ENCODE measurements at places on chromosomes 12 and 14. TPM values are rescaled to one million over a fixed set of nuclear protein-coding genes. Genes with fewer than 3 reads are reported as not detected.

- peak; percentile 51 for DNase-seq
- H3K4me3 ChIP-seq: no peak overlapping the region
- H3K27me3 ChIP-seq: no peaks in the 10 kb centered on the region
- H3K36me3 ChIP-seq: no peaks in the 10 kb centered on the region
- H3K27ac ChIP-seq: peak overlapping the region; percentile 81
Observed at GRCh38 chr12:33587784-33588712, 148.4 kb upstream of the SYT10 start.

GRCh38 chr12:92144631-92145480 lies 790 bp downstream of the BTG1 start:
- H3K4me3 ChIP-seq: peak overlapping the region; percentile 84
- no peaks in the 10 kb centered on the region for H3K27me3 ChIP-seq
- H3K4me1 ChIP-seq: peaks cover 34% of the 10 kb centered on the region
- peaks cover 56% of the 10 kb centered on the region for H3K36me3 ChIP-seq

DNA sequence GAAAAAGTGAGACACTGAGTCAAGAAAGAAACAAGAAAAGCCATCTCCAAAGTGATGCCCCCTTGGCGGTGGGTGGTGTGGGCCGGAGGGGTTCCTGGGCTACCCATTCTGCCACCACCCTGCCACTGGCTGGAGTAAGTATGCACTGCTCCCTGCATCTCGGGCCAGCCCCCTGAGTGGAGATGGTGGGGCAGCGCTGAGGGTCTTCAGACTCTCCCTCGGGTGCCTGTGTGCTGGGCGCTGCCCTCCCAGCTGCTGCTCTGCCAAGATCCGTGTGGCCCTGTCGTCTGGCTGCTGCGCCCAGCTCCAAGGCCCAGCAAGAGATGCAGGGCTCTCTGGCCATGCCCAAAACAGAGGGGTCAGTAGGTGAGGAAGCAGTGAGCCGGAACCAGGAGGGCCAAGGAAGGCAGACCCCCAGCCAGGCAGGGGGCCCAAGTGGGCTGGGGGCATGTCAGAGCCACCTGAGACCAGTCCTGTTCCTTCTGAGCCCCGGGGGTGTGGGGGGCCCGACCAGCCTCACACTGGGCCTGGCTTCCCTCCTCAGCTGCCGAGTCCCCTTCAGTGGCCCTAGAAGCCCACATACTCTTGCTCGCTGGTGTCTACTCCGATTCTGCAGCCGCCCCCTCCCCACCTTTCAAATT lies 5.2 kb downstream of the GPR132 start:
- no peak for DNase-seq
- no peak overlapping the region for H3K4me3 ChIP-seq
- H3K4me1 ChIP-seq: no peaks in the 10 kb centered on the region
- no peaks in the 10 kb centered on the region for H3K36me3 ChIP-seq

- peaks cover 25% of the 10 kb centered on the region for H3K4me1 ChIP-seq
- H3K4me3 ChIP-seq: peak overlapping the region; percentile 93
- no peak for DNase-seq
- no peaks in the 10 kb centered on the region for H3K27me3 ChIP-seq
- peaks cover 40% of the 10 kb centered on the region for H3K36me3 ChIP-seq
Observed at GRCh38 chr12:49131894-49132461, 783 bp upstream of the TUBA1B start.

The RNASE2 gene
- total RNA-seq: not detected

DNA sequence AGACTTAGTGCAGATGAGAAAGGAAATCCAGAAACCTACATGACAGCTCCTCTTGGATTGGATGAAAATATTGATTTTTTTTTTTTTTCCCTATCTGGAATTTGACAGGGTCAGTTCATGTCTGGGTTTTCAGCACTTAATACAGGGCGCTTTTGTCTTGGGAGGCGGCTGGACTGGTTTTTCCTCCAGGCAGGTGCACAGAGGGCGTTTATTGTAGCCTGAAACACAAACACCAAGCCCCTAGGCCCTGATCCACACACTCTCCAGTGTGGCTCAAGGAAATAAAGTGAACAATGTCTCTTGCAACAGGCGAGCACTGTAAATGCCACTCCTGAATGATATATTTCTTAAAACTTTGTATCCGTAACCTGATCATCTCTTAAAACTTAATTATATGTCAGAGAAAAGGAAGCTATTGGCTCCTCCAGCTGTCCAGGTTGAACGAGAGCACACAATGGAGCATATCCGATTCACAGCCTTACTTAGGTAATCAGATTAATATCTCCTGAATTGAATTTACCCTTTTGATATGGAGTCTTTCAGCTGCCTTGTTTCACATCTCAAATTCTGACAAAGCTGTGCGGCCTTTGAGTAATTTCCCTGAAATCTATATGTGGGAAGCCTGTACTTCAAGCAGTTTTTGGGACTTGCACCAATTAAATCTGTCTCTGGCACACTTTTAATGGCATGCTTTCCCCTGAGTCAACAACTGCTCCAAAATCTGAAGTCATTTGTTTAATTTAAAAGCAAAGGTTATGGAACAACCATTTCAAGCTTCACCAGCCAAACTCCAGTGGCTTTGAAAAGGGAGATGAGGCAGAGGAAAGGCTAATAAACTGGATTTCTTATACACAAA lies 485.7 kb downstream of the ZFP36L1 start:
- DNase-seq: no peak
- peaks cover 7% of the 10 kb centered on the region for H3K4me1 ChIP-seq
- H3K36me3 ChIP-seq: no peaks in the 10 kb centered on the region
- H3K27me3 ChIP-seq: no peaks in the 10 kb centered on the region
- H3K27ac ChIP-seq: no peak overlapping the region
- no peak overlapping the region for H3K4me3 ChIP-seq

DNA sequence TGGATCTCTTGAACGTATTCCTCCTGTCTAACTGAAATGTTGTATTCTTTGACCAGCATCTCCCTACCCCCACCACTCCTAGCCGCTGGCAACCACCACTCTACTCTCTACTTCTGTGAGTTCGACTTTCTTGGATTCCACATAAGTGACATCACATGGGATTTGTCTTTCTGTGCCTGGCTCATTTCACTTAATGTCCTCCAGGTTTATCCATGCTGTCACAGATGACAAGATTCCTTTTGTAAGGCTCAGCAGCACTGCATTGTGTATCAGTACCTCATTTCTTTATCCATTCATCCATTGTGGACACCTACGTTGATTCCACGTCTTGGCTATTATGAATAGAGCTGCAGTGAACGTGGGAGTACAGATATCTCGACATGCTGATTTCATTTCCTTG lies 10.5 kb downstream of the PRKAB1 start:
- no peaks in the 10 kb centered on the region for H3K27me3 ChIP-seq
- H3K4me3 ChIP-seq: no peak overlapping the region
- peaks cover 87% of the 10 kb centered on the region for H3K36me3 ChIP-seq
- H3K27ac ChIP-seq: no peak overlapping the region
- no peak for DNase-seq
- 0 out of 2 replicates have a peak, but pooled peaks cover 3% of the 10 kb centered on the region for H3K4me1 ChIP-seq

The SRP54 gene
- total RNA-seq: 88.6 TPM

DNA sequence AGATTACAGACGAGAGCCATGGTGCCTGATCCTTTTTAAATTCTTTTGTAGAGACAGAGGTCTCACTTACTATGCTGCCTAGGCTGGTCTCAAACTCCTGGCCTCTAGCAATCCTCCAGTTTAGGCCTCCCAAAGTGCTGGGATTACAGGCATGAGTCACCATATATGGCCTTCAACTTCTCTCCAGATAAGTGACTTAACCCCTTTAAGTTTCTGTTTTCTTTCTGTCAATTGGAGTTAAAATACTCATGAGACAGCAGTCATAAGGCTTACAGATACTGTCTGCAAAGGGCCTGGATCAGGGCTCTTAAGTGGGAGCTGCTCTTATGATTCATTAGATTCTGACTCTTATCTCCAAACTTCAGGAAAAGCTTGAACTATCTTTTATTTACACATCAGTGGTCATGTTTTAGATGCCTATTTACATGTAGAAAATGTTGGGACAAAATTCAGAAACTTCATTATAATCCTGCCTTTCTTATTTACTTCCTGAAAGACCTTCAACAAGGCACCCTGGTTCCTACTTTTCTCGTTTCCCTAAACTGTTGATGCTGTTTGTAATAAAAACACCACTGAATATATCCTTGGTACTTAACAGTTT lies 271.5 kb upstream of the TBX3 start:
- DNase-seq: no peak
- no peaks in the 10 kb centered on the region for H3K27me3 ChIP-seq
- no peak overlapping the region for H3K27ac ChIP-seq
- H3K4me3 ChIP-seq: no peak overlapping the region
- no peaks in the 10 kb centered on the region for H3K36me3 ChIP-seq

- H3K4me1 ChIP-seq: peaks cover 47% of the 10 kb centered on the region
- peak overlapping the region; percentile 98 for H3K27ac ChIP-seq
- H3K4me3 ChIP-seq: peak overlapping the region; percentile 80
- peaks cover 54% of the 10 kb centered on the region for H3K36me3 ChIP-seq
Observed at GRCh38 chr12:12717586-12718380, 615 bp downstream of the CDKN1B start.

- H3K36me3 ChIP-seq: peaks cover 10% of the 10 kb centered on the region
- no peak overlapping the region for H3K27ac ChIP-seq
- H3K4me1 ChIP-seq: peaks cover 4% of the 10 kb centered on the region
- no peak for DNase-seq
Observed at GRCh38 chr14:102162487-102162886, 22.8 kb downstream of the WDR20 start.

- no peak overlapping the region for H3K27ac ChIP-seq
- H3K4me3 ChIP-seq: no peak overlapping the region
- no peaks in the 10 kb centered on the region for H3K4me1 ChIP-seq
- H3K27me3 ChIP-seq: no peaks in the 10 kb centered on the region
Observed at GRCh38 chr12:61553091-61553490, 707.1 kb upstream of the USP15 start.

DNA sequence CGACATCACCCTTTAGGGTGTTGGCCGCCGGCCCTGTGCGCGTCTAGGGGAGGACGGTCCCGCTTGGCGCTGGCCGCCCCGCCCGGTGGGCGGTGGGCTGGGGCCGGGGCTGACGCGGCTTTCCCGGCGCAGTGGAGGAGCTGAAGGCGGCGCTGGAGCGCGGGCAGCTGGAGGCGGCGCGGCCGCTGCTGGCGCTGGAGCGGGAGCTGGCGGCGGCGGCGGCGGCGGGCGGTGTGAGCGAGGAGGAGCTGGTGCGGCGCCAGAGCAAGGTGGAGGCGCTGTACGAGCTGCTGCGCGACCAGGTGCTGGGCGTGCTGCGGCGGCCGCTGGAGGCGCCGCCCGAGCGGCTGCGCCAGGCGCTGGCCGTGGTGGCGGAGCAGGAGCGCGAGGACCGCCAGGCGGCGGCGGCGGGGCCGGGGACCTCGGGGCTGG lies 3.6 kb downstream of the TNFAIP2 start:
- H3K4me3 ChIP-seq: no peak overlapping the region
- peaks cover 68% of the 10 kb centered on the region for H3K4me1 ChIP-seq
- H3K27ac ChIP-seq: no peak overlapping the region
- DNase-seq: no peak

The RFX4 gene
- total RNA-seq: not detected

The BATF gene
- not detected for total RNA-seq

DNA sequence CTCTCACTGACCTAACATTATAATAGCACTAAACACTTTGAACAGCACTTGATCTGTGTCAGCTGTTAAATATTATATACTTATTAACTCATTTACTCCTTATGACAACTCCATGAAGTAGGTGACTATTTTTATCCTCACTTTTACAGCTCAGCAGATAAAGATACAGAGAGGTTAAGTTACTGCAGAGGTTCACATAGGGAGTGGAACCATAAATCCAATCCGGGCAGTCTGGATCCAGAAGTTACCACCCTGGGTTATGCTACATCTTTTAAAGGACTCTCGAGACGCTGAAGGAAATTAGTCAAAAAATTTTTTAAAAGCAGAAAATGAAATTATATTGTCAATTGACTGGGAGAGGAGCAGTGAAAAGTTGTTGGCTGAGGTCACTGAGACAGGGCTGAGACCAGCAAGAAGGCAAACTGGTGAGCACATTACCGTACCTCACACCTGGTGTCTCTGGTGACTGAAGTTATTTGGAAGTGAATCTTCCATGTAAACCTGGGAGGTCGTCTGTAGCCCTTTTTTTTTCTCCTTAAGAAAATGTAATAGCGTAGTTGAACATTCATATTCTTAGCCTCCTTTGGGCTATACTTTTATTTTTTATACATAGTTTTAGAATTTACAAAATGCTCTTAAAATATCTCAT lies 1.2 kb upstream of the RIMKLB start:
- no peak overlapping the region for H3K27ac ChIP-seq
- H3K4me3 ChIP-seq: peak overlapping the region; percentile 97
- DNase-seq: no peak
- H3K4me1 ChIP-seq: 0 out of 2 replicates have a peak, but pooled peaks cover 4% of the 10 kb centered on the region
- H3K27me3 ChIP-seq: no peaks in the 10 kb centered on the region

DNA sequence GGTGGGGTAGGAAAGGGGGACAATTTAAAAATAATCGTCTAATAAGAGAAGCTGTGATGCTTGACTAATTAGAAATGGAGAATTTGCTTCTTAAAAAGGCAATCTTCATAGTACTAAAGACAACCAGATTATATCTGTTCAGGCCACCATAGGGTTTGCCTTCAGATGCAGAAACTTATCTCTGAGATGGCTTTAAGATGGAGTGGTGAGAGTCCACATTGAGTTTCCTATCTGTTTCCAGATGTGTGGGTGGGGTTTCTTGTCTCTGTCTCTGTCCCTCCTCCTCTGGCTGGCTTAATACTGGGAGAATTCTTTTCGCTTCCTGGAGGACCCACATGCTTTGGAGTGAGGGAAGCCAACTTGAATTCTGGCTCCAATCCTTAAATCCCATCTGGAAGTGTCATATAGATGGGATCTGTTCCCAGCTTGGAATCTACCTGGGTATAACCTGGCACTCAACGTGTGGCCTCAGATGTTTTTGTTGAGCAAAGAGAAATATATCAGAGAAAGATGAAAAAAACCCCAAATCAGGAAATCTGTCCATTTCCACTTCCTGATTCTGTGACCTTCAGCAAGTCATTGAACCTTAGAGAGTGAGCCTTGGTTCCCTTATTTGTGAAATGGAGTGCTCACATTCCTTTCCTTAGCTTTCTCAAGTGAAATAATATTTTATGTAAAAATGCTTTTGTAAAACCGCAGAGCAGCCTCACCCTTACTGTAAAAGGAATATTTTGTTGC lies 66.4 kb downstream of the CHST11 start:
- 0 out of 2 replicates have a peak, but pooled peaks cover 7% of the 10 kb centered on the region for H3K4me1 ChIP-seq
- H3K27ac ChIP-seq: no peak overlapping the region
- peak; percentile 6 for DNase-seq

- H3K27me3 ChIP-seq: no peaks in the 10 kb centered on the region
- peaks cover 61% of the 10 kb centered on the region for H3K36me3 ChIP-seq
- H3K27ac ChIP-seq: no peak overlapping the region
- no peaks in the 10 kb centered on the region for H3K4me1 ChIP-seq
- no peak overlapping the region for H3K4me3 ChIP-seq
Observed at GRCh38 chr12:53513712-53514410, 6.6 kb upstream of the NPFF start.

DNA sequence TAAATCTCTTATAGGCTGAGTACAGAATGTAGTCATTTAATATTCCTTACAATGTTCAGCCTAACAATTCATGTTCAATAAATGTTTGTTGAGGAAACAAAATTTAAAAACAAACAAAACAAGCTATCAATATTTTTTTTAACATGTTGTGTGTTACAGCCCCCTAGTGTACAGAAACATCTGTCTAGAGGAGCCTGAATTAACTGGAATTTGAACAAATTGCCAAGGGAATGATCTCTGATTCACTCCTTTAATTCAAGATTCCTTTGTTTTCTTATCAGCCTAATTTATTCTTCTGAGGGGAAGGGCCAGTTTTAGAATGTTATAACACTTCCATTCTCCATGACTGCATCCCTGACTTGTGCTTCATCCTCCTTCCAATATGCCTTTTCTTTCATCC lies 127.2 kb downstream of the CMAS start:
- no peak overlapping the region for H3K4me3 ChIP-seq
- H3K27me3 ChIP-seq: no peaks in the 10 kb centered on the region
- no peak overlapping the region for H3K27ac ChIP-seq
- DNase-seq: no peak
- H3K4me1 ChIP-seq: no peaks in the 10 kb centered on the region

Data from SJSA1 (cell line).